Activated CD8-positive, alpha-beta memory T cell treated with anti-CD3 and anti-CD28 coated beads for 24 hours (primary cell): ENCODE measurements at places on chromosomes 2 and 18.

DNA sequence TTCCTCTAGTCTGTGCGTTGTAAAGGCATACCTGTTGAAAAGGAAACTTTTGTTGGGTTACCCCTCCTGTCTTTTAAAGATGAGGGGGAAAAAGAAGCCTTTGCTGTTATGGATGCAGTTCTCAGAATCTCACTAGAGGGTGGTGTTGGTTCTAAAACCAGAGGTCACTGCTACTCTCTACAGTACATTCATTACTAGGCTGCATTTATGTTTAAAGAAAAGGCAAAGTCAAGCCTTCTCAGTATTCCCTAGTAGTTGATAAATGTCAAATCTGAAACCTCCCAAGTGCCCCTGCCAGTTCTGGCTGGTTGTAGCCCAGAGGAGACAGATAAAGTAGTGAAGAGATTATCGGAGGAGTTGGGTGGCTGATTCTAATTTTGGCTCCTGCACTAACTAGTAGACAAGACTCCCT lies 1.4 kb upstream of the PLCL1 start:
- DNase-seq: peak; percentile 60

GRCh38 chr2:85061896-85062295 lies 71.3 kb upstream of the TCF7L1 start:
- DNase-seq: no peak

DNA sequence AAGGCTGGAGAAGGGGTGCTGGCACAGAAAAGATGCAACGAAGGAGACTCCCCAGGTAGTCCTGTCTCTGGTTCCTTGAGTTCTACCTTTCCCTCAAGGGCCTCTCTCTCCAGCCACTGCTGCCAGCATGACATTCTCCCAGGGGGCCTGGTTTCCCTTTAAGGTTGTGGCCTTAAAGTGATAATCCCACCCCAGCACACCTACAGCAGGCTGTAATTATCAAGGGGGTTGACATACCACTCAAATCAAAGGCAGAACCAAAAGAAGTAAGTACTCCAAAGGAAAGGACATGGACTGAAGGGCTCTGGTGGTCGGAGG lies 127.4 kb upstream of the MSH6 start:
- DNase-seq: no peak

- no peak for DNase-seq
Measured at GRCh38 chr18:37435996-37436395, 129.6 kb downstream of the CELF4 start.

- no peak for DNase-seq
Measured at GRCh38 chr18:2963048-2963447, 49.9 kb downstream of the LPIN2 start.

DNA sequence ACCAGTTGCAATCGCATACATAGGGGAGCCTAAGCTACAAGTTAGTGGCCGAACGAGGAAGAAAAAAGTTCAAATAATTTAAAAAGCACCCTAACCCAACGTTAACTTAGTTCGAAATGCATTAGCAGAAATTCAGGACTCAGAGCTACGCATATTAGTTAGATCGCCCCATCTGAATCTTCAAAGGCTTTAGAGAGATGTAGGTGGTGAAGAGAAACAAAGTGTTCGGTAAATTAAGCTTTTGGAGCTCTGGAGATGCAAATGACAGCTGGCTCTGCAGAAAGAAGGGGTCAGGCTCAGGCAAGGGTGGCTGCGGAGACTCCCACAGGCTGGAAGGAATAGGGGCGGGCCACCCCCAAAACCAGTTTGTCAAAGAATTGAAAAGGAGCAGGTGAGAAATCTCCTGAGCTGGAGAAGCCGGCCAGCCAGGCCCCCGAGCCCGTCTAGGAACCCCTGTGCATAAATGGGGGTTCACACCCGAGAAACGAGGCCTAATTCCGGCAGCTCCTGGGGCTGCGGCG lies 621 bp downstream of the TXNL1 start:
- DNase-seq: no peak

DNA sequence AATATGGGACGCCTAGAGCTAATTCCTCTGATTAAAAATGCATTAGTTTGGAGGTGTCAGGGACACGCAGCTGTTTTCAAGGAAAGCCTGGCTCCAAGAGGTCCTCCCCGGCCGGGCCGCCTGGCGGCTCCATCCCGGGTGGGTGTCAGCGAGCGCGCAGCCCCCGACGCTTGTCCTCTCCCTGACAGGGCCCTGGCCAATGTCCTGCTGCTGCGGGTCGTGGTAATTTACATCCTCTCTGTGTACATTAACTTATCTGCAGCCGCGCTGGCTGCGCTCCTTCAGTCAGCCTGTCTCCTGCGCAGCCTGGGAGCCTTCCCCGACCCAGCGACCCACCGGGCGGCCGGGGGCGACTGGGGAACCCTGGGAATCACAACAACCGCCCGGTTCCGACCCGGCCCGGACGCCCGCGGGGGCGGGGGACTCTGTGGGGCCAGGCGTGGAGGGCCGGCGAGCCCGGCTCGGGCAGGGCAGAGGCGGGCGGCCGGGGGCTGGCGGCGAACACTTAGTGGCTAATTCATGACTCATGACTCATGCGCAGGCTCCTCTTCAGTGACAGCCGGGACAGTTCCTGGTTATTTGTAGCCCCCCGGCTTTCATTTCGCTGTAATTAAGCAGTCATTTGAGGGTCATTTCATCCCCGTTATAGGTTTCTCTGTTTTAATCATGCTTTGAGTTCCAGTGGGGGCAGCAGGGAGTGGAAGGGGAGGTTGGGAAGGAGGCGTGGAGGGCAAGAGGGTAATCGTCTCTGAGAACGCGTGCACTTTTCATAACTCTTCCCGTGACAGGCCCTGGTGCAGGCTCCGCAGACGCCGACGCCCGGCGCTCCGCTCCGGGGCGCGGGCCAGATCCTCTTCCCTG lies 141.9 kb upstream of the CTAGE1 start:
- DNase-seq: peak; percentile 66

DNA sequence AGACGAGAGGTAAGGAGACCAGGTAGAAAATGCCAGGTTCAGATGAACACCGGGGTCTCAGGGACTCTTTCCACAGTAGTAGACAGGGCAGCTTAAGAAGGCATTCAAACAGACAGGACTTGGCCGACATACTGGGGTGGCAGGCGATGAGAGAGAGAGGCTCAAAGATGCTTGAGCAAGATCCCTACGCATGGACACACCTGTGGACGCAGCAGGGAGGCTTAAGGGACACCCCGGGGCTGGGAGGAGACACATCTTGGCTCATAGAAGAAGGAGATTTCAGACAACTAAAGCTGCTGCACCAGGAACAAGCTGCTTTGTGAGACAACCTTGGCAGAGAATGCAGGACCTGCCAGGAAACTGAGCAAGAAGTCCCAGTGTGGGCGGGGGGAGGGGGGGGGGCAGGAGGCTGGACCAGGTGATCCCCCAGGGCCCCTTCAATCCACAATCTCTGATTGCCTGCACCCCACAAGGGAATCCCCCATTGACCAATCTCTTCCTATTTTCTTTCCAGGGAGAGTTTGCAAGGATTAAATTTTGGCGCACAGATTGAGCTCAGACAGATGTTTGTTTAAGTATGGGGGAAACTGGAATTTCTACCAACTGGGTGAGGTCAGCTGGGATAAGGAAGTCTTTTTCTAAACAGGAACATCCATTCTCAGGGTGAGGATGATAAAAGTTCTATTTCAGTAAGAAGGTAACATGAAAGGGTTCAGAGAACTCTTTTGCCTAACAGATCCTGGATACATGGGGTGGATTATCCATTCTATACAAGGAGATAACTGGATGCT lies 400.7 kb downstream of the NBAS start:
- no peak for DNase-seq

DNA sequence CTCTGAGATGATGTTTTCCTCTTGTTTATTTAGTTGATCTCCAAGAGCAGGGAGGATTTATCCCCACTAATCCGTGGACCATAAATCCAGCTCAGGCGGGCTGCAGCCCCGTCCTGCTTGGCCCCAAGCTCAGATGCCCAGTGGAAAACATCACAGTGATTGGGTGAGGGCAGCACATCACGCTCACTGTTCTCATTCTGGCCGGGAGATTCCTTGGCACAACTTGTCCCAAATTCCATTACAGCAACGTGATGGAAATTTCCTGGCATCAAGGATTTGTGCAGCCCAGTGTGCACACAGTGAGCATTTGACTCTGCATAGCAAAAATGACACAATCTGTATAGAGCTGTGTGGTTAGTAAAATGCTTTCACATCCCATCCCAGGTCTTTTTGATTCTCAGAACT lies 96.8 kb downstream of the VAPA start:
- no peak for DNase-seq

DNA sequence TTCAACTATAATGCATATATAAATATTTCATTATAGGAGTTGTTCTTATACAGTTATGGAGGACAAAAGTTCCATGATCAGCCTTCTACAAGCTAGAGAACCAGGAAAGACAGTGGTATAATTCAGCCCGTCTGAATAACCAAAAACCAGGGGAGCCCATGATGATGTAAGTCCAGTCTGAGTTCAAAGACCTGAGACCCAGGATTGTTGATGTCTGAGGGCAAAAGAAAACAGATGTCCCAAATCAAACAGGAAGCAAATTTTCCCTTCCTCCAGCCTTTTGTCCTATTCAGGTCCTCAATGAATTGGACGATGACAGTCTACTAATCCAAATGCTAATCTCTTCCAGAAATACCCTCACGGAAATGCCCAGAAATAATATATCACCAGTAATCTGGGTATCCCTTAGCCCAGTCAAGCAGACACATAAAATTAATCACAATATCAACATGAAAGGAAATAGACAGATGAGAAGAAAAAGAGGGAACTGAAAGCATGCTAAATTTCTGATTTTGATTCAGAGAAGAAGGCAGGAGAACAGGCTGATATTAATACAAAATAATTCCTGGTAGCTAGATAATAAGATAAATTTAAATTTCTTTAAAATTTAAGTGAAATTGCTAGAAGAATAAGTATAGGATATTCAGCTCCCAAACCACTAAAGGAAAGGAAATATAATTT lies 255.6 kb upstream of the CTAGE1 start:
- DNase-seq: no peak

GRCh38 chr2:23862716-23863426 lies 64.1 kb downstream of the ATAD2B start:
- DNase-seq: no peak

DNA sequence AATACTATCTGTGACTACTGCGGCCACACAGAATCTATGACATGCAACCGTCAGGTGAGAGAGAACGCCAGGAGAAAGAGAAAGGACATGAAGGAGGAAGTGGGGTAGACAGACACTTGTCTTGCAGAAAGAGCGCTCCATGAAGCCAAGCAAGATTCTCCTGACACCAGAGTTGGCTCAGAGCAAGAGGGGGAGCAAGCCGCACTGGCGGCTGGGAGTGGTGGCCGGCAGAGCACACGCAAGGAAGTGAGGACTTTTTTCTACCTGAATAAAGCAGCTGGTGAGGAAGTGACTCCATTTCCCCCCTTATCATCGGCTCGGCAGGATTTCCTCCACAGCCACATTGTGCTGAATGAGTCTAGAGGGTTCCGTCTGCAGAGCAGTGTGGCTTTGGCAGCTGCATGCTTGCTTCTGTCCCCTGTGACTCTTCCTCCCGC lies 181.6 kb downstream of the BCL2 start:
- DNase-seq: peak; percentile 75

DNA sequence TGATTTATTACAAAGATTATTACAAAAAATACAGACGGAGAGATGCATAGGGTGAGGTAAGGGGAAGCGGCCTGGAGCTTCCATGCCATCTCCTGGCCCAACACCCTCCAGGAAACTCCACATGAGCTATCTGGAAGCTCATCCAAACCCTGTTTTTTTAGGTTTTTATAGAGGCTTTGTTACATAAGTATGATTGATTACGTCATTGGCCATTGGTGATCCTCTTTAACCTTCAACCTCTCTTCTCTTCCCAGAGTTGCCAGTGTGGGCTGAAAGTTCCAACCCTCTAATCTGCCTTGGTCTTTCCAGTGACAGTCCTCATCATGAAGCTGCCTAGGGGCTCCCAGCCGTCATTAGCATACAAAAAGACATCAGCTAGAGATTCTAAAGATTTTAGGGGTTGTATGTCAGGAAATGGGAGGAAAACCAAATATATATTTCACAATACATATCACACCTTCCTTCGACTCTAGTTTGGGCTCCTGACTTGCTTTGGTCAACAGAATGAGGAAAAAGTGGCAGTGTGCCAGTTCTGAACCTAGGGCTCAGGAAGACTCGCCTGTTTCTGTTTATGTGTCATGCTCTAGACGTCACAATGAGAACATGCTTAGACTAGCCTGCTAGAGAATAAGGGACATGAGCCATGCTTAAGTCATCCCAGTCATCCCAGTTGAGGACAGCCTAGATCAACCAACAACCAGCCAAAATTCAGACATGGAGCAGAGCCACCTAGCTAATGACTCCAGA lies 54.1 kb downstream of the ETAA1 start:
- DNase-seq: no peak

- no peak for DNase-seq
Measured at GRCh38 chr2:10534514-10535250, 86.6 kb upstream of the ODC1 start.

- no peak for DNase-seq
Measured at GRCh38 chr2:96233436-96233835, 24.8 kb upstream of the STARD7 start.

DNA sequence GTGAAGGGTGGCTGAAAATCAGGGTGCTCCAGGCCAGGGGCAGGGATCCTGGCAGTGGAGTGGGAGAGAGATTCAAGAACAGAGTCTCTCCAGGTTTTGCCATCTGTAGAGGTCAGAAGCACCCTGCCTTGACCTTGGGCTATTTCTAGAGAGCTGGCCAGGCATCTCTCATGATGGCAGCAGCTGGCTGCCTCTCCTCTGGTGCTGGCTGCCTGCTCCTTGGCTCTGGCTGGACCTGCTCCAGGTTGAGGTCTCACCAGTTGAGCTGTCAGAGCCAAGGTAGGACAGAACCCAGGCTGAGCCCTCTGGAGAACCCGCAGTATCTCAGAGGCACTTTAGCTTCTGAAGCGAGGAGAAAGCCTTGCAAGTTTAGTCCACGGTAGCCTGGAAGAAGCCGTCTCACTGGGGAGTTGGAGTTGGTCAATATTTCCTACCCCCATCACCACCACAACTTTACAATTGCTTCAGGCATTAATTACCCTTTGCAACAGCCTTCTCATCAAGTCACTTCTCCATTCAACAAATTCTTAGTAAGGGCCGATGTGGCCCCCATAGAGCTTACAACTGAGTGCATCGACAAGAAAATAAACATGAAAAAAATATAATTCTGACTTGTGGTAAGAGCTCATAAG lies 25.6 kb downstream of the GNLY start:
- no peak for DNase-seq

GRCh38 chr2:38700881-38701458 lies 35.1 kb downstream of the GALM start:
- DNase-seq: no peak

DNA sequence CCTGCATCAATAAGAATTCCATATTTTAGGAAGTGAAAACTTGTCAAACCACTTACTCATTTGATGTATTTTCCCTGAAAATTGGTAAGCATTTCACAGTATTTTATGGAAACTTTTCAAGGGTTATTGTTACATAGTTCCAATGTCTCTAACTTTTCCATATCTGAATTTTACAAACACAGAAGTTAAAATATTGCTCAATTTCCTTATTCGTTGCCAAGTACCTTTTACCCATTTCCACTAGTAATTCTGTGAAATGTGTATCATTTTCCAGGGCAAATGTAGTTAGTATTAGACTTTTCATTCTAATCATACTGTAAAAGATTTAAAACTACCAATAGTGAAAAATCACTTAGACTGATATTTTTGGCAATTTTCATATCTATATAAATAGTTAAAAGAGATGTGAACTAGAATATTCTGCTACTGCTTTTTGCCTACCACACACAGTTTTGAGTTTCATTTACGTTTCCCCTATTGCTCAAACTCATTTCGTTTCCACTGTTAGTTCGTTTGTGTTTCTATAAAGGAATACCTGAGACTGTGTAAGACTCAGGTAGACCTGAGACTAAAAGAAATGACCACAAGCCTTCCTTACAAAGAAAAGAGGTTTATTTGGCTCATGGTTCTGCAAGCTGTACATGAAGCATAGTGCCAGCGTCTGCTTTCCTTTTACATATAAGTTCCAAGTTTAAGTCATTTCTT lies 86.3 kb downstream of the PMS1 start:
- DNase-seq: no peak
